Cardiac septum (tissue), 1 donor: ENCODE measurements at places on chromosomes 2 and 18.
A peak's percentile ranks its signal among the peaks of the same experiment; 100 is the strongest.

DNA sequence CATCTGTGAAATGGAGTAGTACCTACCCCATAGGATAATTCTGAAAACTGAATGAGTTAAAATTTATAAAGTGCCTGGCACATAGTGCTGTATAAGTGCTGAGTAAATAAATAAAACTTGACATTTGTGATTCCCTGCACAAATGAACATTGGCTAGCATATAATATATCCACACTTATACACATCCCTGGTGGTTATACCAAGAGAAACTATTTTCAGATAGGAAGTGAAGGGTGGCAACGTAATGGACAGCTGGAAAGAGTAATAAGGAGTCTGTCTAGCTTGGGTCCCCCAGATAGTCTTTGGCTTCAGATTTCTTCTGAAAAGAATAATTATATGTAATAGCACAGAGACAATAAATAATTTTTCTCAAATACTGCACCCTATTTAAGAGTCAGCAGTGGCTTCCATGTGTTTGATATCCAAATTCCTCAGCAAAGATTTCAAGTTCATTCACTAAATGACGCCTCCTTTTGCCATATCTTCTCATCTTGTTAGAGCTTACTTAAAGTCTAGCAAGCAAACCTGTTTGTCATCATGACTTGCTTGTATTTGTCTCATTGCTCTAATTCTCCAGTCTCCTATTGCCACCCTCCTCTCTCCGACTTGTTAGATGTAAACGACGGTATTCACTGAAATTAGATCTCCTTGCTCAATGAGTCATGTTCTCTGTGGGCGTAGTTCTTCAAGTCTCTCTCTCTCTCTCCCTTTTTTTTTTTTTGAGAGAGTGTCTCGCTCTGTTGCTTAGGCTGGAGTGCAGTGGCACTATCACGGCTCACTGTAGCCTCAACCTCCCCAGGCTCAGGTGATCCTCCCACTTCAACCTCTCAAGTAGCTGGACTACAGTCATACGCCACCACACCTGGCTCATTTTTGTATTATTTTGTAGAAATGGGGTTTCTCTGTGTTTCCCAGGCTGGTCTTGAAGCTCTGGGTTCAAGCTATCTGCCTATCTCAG is 8.7 kb upstream of the ADGRF3 start:
- no peak for DNase-seq

GRCh38 chr2:94871226-94872087 is at the start of gene TEKT4:
Gene TEKT4 (plus strand): TSS chr2:94871430. CDS start chr2:94871580, 150 bp downstream.
- no peak for DNase-seq

GRCh38 chr18:69758458-69758857 is 189.2 kb downstream of the CD226 start:
- no peak for DNase-seq

DNA sequence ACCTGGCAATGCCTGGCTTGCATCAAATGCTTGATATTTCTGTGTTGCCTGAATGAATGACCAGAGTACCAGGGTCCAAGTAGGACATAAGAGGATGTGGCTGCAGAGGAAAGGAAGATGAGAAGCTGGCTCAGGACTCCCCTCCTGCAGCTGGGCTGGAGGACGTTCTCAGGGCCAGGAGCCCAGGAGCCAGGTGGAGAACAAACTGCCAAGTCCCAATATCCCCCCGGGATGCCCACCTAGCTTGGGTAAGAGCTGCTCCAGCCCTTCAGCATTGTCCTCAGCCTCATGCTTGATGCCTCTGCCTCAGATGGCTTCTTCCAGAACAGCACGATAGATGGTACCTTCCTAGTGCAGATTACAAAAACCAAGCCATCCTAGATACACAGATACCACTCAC is 8.6 kb upstream of the ATP6V1B1 start:
- peak; percentile 39 for DNase-seq

DNA sequence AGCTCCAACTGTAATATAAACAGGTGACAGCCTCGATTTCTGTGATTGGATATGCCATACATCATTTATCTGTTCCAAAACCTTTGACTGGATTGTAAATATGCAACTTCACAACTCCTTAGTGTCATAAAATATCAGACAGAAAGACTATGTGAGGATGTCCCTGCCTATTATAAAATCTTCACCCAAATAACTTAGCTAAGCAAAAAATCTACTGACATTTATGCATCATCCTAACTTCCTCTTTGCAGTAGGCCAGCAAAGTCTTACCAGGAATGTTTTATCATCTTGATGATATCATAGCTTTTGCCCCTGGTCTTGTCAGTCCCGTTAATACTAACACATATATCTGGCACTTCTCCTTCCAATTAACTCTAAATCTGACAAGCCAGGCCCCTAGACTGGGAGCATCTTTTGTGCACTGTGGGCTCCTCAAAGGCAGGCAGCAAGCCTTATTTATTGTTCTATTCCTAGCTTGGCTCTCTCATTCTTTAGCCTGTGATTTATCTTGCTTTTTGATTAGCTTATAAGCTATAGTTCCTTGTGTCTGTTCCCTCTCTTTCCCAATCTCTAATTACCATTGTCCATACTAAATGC is 356.5 kb upstream of the HNMT start:
- no peak for DNase-seq
